ENCODE measurements at places on chromosomes 5 and 9.

DNA sequence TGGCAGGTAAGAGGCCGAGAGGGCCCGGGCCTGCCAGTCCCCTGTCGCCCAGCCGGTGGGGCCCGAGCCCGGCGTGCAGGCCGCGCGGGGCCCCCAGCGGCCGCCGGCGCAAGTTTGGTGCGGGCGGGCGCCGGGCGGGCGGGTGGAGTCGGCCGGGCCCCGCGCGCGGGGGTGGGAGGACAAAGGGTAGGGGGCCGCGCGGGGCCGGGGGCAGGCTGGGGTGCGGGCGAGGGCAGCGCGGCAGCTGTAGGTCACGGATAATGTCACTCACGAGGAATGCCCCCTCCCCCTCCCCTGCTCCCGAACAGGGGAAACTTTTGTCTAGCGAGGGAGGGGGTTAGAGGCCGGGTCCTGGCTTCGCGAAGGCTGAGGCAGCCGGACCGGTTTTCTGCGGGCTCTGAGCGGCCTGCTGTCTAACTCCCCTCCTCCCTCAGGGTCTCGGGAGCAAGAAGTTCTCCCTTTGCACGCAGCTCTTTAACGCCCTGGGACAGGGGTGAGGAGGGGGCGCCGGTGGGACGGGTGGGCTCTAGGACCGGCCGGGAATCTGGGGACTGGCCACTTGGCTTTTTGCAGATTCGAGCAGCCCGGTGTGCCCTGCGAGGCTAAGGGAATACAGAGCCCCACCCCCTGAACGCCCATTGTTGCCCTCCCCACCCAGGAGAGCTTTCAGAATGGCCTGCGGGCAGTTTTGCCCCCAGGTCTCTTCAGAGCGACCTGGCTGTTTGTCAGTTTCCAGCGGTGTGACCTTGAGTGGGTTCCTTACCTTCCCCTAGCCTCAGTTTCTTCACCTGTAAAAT lies 21.3 kb upstream of the NDST1 start:
- DNase-seq, result no peak

- no peak for DNase-seq
These were observed 1009.5 kb downstream of the PTPRD start for GRCh38 chr9:9603345-9603744.

- DNase-seq, result no peak
These were observed 49.4 kb downstream of the ASTN2 start for GRCh38 chr9:117365438-117365837.

- no peak for DNase-seq
These were observed 1.5 kb downstream of the RMRP start for GRCh38 chr9:35656348-35656747.

DNA sequence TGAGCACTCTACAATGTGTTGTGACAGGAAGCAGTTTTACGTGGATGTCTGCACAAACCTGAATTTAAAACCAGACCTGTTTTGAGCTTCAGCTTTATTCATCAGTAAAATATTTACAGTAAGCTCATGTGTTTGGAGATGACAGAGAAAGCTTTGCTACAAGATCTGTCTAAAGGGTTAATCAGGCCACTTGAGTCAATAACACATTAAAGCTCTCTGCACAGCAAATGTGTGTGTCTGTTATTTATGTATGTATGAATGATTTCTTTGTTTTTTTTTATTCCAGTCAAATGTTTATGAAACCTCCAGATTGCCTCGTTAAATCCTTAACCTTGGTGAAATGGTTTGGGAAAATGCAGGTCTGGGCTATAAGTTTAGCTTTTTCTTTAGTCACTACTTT lies 77.3 kb upstream of the SREK1 start:
- no peak for DNase-seq

- no peak for DNase-seq
These were observed 2.6 kb upstream of the GCNT1 start for GRCh38 chr9:76456202-76456926.

- no peak for DNase-seq
These were observed 709 bp downstream of the WHRN start for GRCh38 chr9:114504341-114505186.

DNA sequence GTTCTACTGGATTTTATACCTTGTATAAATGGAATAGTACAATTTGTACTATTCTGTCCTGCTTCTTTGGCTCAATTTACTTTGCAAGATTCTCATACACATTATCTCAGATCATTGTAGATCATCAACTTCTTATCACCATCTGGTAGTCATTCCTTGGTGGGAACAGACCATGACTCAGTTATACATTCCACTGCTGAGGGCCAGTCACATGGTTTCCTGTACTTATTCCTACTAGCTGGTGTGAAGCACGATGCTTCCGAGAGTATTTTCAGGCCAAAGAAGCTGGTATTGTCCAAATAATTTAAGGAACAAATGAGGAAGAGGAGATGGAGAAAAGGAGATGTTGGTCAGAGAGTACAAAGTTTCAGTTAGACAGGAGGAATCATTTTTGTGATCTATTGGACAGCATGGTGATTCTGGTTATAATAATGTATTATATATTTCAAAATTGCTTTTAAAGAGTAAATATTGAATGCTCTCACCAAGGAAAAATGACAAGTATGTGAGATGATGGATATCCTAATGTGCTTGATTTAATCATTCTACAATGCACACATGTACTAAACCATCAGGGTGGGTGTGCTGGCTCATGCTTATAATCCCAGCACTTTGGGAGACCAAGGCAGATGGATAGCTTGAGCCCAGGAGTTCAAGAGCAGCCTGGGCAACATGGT lies 124.1 kb downstream of the SYK start:
- peak; percentile 88 for DNase-seq

DNA sequence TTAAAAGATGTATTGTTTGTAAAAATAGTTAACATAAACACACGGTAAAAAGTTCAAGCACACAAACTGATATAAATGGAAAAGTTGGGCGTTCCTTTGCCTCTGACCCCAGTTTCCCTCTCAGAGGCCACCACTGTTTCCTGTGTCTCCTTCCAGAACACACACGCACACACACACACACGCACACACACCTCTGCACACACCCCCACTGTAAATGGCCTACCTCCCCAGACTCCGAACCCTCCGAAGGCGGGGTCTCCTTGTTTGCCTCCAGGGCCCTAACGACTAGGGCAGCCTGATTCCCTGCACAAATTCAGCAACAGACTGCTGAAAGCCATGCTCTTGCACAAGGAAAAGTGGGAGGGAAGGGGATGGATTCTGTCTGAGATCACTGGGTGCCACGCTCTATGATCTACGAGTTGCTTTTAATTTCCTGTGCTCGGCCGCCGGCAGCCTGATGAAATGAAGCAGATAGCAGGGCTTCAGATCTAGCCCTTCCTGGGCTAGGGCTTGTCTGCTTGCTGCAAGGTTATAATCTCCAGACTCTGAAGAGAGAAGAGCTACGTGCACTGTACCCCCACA lies 184.0 kb upstream of the IL12B start:
- DNase-seq, result no peak

GRCh38 chr5:110625376-110625999 lies 101.0 kb downstream of the TMEM232 start:
- DNase-seq, result no peak

DNA sequence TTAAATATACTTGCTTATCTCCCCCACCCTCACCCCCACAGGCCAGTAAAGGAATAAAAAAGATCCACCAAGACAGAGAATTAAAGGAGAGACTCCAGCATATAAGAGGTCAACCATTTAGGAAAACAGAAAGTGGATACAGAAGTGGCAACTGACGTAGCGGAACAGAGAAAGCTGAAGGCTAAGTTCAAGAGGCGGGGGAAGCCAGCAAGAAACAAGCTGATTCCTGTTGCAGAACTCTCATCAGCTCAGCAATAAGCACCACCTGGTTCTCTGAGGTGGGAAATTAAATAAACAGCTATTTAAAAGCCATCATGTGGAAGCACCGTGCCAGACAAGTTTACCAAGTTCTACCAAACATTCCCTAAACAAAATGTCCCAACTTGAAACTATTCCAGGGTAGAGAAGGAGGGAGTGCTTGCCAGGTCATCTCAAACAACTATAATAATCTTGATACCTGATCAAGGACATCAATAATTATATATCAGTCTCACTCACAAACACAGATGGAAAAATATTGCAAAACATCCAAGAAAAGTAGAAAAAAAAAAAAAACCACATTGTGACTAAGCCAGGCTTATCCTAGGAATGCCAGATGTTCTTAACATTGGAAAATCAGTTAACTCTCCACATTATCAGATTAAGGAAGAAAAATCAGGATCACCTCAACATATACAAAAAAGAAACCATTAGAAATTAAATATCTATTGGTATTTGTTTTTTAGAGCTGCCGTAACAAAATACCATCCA lies 7.3 kb upstream of the ARL15 start:
- no peak for DNase-seq

GRCh38 chr9:100473276-100474081 lies 530 bp downstream of the TMEFF1 start:
- no peak for DNase-seq

DNA sequence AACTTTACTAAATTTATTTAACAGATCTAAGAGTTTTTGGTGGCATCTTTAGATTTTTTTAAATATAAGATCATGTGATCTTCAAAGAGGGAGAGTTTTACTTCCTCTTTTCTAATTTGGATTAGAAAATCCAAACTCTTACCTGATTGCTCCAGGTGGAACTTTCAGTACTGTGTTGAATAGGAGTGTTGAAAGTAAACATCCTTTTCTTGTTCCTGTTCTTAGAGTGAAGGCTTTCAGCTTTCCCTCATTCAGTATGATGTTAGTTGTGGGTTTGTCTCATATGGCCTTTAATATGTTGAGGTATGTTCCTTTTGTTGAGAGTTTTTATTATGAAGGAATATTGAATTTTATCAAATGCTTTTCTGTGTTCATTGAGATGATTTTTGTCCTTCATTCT lies 650.0 kb upstream of the SGCD start:
- no peak for DNase-seq

DNA sequence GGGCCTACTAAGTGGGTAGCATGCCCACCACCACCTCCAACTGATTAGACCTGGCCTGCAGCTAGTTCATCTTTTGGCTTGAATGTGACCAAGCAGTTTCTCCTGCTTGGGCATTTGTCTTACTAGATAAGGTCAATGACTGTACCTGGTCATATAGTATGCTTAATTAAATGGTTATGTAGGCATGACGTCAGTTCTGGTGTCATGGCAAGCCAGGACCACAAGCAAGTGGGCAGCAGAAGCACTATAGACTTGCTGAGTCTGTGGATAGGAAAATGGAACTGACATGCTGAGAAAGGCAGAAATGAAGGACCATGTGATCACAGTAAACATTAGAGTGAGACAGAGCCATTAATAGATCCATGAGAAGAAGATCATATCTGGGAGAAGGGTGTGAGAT lies 55.6 kb upstream of the C6 start:
- DNase-seq, result no peak

DNA sequence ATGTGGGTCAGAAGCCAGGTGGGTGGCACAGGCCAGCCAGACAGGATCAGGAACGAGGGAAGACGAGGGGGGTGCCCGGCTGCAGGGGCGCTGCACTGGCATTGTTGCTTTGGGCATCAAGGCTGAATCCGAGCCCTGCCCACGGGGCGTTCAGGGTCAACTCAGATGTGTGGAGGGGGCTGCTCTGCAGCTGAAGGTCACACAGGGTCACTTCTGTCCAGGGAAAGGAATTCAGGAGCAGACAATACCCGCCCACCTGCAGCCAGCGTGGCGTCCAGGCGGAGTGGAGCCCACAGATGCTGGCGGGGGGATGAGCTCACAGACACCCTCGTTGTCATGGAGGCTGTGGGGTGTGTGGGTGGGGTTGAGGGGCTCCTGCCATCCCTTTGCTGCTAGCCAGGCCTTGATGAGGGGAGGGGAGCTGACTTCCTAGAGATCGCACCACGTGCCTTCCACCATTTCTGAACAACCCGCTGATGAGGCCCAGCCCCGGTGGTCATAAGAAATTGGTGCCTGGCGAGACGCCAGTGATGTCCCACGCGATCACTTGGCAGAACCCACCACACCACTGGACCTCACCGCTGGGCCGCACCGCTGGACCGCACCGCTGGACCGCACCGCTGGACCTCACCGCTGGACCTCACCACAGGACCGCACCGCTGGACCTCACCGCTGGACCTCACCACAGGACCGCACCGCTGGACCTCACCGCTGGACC lies 31.2 kb downstream of the MRPL36 start:
- DNase-seq, result no peak

- DNase-seq, result no peak
These were observed 34.5 kb downstream of the CRB2 start for GRCh38 chr9:123390337-123391135.

DNA sequence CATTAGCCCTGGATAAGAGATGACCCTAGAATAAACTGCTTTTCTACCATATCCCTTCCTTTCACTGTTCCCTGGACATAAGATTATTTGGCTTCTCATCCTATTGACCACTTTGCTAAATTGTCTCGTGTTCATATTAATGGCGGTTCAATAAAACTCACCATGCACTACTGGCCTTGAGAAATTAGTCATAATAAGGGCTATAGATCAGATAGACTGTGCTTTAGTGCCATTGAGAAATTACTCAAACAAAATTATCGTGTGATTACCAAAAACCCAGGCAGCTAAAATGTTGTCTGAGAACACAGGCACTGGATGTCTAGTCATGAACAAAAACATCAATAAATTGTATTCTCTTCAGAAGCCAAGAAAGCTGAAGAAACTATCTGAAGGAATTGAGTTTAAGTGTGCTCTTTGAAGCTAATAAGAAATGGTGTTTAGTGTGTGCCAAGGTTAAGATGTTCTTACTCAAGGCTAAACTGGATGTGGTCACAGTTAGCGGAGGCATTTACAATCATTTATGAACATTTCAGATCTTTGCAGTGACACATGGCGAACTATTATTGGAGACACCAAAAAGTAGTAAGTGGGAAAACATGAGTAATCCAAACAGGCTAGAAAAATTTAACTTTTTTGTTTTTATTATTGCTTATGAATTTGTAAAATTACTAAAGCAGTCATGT lies 460.4 kb upstream of the RORB start:
- peak; percentile 20 for DNase-seq

GRCh38 chr9:4739587-4740387 lies 1.2 kb downstream of the AK3 start:
- DNase-seq, result no peak

- DNase-seq, result no peak
These were observed 54.0 kb upstream of the CXCL14 start for GRCh38 chr5:135632798-135633197.

GRCh38 chr9:85213650-85214607 lies 527.8 kb downstream of the AGTPBP1 start:
- no peak for DNase-seq

GRCh38 chr9:93086447-93087224 lies 9.4 kb upstream of the CARD19 start:
- no peak for DNase-seq

GRCh38 chr5:169036079-169036805 lies 264.7 kb downstream of the SLIT3 start:
- no peak for DNase-seq
